ENCODE measurements at places on chromosomes 1 and 21.

- no peak for DNase-seq
These were observed 151.0 kb upstream of the RAB4A start for GRCh38 chr1:229119876-229120275.

DNA sequence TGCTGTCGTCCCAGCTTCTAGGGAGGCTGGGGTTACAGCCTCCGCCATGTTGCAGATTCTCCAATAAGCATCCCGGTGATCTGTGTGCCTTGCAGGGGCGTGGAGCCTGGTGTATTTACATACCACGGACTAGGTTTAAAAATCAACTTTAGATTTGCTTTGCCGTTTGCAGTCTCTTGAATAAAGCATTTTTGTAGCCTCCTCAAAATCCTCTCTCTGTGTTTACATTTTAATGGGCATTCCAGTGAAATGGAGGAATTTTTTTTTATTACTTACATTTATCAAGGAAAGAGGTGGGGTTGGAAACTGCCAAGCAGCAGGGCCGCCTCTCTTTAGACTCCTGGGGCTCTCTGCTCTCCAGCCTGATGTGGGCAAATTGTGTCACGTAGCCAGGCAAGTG is 437.5 kb upstream of the VAMP3 start:
- peak; percentile 24 for DNase-seq

- DNase-seq = no peak
These were observed 191.4 kb downstream of the ZBTB18 start for GRCh38 chr1:244242446-244242845.

DNA sequence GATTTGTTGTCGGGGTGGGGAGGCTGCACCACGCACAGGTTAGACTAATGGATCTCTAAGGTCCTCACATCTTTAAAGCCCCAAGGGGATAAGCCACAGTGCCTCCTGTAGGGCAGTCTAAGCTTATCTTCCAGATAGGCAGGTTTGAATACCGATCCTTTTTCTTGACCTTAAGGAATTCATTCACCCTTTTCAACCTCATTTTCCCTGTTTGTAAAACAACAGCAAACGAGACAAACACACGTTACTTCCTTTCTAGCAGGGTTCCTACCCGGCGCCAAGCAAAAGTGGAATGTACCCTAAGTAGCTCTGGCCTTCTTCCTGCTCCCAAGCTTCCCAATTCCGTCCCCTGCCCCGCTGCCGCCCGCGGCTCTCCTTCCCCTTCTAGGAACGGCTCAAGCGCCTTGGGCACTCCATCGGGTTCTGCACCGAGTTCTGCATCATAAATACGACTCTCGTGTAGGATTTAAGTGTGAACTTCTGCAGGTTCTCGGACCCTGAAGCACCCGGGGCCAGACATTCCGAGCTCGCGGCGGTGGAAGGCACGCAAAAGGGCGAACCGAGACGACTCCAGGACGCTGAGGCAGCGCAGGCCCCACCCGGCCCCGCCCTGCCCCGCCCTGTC is 548 bp upstream of the CDC20 start:
- DNase-seq = peak; percentile 47

DNA sequence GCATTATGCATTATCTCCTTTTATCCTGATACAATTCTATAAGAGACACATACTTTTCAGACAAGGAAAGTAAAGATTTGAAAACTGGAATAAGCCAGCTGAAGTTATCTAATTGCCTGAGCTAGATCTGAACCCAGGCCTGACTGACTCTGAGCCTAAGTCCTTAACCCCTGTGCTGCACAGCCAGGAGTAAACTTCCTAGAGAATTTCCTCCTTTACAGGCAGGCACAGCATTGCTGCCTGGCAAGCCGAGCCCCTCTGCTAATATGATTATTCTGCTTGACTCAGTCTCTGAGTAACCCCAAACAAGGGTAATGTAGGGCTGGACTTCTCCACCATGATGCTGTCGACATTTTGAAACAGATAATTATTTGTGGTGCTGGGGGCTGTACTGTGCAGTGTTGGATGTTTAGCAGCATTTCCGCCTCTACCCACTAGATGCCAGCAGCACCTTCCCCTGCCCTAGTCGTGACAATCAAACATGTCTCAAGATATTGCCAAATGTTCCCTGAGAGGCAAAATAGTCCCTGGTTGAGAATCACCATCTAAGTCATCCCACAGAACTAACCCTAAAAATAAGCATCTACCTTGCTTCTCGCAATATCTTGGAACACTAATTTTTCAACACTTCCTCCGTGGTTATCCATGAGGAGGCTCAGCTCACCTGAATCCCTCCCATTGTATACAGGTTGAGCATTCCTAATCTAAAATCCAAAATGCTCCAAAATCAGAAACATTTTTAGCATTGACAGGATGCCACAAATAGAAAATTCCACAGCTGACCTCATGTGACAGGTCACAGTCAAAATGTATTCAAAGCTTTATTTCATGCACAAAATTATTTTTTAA is 18.5 kb downstream of the CAMK1G start:
- DNase-seq = no peak

GRCh38 chr1:41720861-41721410 is 197.8 kb downstream of the HIVEP3 start:
- DNase-seq = no peak

- no peak for DNase-seq
These were observed 37.7 kb downstream of the RNF220 start for GRCh38 chr1:44442791-44443190.
